ENCODE measurements at places on chromosomes 1 and 21.
A peak's percentile ranks its signal among the peaks of the same experiment; 100 is the strongest.

GRCh38 chr1:201966171-201966570 is 10.9 kb downstream of the TIMM17A start:
- DNase-seq = no peak

- DNase-seq = no peak
These were observed 169.3 kb upstream of the CSF3R start for GRCh38 chr1:36652011-36652410.

DNA sequence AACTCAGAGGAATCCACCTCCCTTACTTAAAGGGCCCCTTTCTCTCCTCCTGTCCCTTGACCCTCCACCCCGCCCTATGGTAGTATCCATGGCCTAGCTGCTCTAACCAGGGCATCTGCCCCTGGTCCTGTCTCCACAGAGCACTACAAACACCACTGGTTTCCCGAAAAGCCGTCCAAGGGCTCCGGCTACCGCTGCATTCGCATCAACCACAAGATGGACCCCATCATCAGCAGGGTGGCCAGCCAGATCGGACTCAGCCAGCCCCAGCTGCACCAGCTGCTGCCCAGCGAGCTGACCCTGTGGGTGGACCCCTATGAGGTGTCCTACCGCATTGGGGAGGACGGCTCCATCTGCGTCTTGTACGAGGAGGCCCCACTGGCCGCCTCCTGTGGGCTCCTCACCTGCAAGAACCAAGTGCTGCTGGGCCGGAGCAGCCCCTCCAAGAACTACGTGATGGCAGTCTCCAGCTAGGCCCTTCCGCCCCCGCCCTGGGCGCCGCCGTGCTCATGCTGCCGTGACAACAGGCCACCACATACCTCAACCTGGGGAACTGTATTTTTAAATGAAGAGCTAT is 1.7 kb downstream of the BTG2 start:
- no peak for DNase-seq

- DNase-seq = no peak
These were observed 15.4 kb upstream of the MEX3A start for GRCh38 chr1:156097499-156098178.

DNA sequence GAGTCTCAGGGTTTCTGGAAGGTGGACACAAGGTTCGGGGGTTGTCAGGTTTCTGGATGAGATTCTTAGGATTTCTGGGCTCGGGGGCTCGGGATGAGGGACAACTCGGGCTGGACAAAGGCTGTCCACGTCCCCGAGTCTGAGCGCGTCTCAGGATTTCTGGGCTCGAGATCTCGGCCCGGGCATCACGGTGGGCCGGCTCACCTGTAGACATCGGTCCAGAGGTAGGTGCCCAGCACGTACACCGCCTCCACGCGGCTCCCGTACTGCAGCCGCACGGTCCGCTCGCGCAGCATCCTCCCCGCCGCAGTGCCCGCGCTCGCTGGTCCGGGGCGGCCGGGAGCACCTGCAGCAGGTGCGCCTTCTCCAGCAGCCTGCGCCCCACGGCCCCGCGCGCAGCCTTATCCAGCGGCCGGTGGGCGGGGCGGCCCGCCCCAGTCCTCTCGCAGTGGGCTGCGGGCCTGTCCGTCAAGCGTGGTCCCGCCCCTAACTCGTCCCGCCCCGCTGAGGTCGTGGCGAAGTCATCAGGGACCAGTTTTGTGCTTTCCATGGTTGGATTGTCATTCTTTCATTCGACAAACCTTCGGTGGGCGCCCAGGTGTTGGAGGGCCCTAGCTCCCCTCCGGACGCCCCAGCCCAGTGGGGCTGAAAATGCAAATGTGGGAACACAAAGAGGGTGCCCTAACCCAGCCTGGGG is at the start of gene PADI2:
Gene PADI2 (minus strand): TSS at position 376 of the 697 bp plus-strand sequence. CDS start 80 bp downstream, at position 296.
- DNase-seq = peak; percentile 13

DNA sequence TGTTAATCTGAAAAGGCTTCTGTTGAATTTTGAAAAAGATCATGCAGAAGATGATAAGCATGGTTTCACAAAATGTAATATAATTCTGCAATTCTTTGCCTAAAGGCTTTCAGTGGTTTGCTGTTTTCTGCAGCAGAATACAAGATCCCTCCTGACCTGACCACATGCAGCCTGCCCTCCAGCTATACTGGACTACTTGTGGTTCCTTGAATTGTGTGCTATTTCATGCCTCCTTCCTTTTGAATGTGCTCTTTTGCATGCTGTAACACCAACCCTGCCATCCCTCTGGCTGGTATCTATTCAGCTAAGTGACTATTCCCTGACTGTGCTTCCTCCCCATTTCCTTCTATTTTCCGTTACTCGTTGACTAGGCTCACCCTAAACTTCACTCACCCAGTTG is 55.5 kb downstream of the CACNA1E start:
- no peak for DNase-seq

- no peak for DNase-seq
These were observed 269.6 kb upstream of the BEND5 start for GRCh38 chr1:49046305-49046704.

DNA sequence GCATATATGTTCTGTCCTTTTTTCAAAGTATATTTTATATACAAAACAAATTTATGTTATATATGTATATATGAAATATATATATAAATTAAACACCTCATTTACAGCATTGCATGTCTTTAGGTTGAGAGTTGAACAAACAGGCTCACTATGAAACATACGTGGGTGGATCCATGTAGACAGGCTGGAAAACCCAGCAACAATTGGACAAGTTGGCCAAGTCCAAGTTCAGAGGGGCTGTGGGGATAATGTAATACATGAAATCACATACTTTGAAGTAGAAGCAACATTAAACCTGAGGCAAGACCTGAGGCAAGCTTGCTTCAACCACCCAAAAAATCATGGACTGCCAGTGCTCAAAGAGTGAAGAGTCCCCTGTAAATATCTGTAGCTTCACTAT is 39.7 kb downstream of the KCNJ6 start:
- DNase-seq = no peak

- DNase-seq = no peak
These were observed 81.8 kb downstream of the PBX1 start for GRCh38 chr1:164640686-164641352.

DNA sequence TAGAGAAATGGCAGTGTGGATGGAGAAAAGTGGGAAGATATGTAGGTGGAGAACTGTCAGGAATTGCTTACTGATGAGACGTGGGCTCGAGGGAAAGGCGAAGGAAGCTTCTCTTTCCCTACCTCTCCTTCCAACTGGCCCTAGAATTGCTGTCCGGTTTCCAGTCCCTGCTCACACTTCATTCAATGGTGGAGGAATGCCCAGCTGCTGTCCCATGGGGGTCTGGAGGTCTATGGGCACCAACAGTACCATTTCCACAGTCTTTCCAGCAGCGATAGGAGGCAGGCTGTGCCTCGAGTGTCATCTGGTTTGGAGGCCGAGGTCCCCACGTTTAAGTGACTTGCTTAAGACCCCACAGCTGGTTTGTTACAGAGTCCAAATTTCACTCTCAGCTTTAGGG is 31.5 kb upstream of the CD1D start:
- no peak for DNase-seq

GRCh38 chr1:209768354-209768774 is 12.5 kb downstream of the TRAF3IP3 start:
- DNase-seq = no peak

- DNase-seq = no peak
These were observed 119.7 kb upstream of the WNT4 start for GRCh38 chr1:22262583-22262982.

DNA sequence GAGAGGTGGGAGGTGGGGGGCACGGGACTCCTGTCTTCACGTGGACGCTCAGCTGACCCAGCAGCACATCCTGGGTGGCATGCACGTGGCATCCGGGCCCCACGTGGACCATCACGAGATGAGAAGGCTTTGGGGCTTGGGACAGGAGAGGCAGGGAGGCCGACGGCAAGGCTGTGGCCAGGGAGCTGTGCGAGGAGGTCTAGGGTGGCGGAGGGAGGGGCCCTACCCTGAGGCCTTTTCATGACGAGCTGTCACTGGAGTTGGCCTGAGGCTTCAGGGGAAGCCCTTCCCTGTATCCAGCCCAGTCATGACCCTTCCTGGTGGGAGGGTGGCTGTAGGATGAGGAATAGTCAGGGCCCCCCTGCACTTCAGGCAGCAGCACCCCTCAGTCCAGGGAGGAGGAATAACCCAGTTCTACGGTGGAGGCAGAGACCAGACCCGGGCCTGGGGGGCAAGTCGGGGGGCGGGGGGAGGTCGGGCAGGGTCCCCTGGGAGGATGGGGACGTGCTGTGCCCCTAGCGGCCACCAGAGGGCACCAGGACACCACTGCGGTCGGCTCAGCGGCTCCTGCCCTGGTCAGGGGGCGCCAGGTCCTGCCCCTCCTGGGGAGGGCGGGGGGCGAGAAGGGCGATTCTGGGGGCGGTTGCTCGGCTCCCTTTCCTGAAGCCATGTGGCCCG is 2.0 kb upstream of the PERM1 start:
- no peak for DNase-seq

GRCh38 chr1:154608397-154609270 is 648 bp upstream of the ADAR start:
- peak; percentile 55 for DNase-seq

GRCh38 chr1:110541906-110542395 is 23.0 kb upstream of the KCNA10 start:
- no peak for DNase-seq

DNA sequence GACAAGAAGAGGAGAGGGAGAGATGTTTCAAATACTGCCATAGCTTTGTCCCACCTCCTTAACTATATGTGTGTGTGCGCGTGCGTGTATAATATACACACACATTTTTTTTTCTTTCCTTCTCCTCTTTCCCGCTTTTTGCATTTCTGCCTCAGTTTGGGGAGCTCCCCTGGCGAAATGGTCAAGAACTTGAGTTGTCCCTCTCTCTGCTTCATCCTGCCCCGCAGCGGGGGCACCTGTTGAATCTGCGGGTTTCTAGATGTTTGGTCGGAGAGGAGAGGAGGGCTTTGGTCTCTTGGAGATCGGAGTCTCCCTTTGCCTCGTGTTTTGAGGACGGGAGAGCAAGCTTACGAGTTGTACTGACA is 504 bp downstream of the SCCPDH start:
- peak; percentile 31 for DNase-seq

DNA sequence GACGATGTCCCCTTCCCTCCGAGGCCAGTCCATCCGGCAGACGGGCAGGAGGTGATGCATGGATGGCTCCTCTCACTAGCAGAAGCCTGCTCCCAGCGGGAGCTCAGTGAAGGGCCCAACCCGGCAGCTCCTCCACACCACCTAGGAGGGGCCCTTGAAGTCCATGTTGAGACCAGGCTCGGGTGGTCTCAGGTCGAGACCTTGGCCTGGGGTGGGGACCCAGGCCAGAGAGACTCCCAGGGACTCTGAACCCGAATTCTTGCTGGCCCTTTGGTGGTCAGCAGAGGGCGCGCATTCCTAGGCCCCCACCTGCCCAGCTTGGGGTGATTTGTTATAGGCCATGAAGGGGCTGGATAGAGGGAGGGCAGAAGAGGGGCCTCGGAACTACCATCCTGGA is 642 bp upstream of the NT5C1A start:
- DNase-seq = no peak

- DNase-seq = peak; percentile 25
These were observed 20.1 kb downstream of the FMO3 start for GRCh38 chr1:171110621-171111326.

DNA sequence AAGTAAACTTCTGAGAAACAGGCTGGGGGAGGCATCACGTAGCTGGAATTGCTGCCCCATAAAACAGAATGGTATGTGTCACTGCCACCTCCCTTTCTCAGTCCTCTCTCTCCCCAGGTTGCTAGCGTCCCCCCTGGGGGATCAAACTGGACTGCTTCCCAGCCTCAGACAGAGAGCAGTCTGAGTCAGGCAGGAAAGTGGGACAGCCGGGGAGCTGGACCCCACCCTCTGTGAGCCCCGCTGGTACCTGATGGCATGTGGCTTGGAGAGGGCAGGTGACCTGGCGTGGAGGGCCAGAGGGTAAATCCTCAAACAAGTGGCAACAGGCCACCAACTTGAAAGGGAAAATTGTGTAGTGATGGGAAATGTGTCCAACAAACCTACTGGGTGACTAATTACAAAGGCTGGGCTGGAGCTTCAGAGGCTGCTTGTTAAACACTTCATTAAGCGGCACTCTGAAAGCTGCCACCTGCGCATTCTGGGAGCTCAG is 1.0 kb upstream of the SFN start:
- DNase-seq = no peak

- no peak for DNase-seq
These were observed 8.8 kb downstream of the TMCC2 start for GRCh38 chr1:205236526-205236925.

DNA sequence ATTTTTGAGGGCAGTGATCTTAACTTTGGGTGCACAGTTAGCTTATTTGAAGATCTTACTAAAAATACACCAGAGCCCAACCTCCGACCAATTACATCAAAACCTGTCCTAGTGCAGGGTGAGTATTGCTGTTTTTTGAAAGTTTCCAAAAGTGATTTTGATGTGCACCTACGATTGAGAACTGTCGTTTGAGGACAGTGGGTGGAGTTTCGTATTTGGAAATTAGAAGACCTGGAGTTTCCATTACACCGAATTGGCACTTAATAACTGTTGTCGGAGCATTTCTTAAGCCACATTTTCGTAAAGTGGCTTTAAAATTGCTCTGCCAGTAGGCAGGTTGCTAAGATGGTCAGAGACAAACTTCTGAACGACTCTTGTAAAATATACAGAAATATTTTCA is 1.1 kb downstream of the SOD1 start:
- DNase-seq = no peak

All from AG10803 (cell line).